Kidney (tissue), 22 donors: ENCODE measurements at places on chromosomes 3 and 15.

DNA sequence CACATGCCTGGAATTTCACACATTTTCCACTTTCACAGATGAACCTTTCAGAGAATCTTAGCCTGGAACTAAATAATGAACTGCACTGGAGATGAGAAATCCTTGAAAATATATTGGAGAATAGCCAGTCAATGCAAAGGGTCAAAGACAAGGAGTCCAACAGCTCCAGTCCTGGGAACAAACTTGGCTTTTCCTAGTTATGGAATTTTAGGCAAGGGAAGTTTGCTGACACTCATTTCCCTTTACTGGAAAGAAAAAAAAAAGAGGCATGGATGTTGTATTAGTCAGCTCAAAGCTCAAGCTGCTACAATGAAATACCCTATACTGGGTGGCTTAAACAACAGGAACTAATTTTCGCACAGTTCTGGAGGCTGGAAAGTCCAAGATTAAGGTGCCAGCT is 690.8 kb upstream of the ARPP21 start:
- no peak for DNase-seq

DNA sequence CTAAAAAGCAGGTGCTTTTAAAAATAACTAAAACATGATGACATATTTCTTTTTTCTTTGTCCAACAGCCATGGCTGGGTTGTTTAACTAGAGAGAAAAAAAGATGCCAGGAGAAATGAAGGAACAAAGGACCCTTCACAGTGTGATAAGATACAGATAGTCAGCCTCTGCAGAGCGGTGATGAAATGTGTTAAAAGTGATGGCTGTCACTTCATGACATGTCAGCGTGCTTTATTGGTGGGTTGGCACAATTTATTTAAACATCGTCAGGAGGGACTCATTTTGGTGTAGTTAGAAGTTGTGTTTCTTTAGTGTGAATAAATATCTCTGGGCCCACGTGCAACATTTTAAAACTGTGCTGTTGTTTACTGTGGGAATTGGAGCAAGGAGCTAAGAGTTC is 887.4 kb upstream of the CFAP20DC start:
- no peak for DNase-seq

DNA sequence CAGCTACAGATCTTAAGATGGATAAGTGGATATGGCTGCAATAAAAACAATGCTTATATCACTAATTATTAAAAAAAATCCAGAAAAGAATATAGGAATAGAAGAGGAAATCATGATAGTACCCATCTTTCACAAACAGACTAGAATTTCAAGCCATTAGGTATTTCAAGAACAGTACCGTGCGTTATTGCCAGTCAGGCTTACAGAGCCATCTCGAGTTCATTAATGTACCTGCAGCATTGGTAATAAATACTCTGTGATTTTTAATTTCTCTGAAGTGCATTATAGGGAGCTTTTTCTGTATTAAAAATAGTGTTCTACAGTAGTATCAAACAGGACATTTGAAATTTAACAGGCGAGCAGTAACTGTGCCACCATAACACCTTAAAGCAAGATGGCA is 35.7 kb downstream of the ST3GAL6 start:
- no peak for DNase-seq

DNA sequence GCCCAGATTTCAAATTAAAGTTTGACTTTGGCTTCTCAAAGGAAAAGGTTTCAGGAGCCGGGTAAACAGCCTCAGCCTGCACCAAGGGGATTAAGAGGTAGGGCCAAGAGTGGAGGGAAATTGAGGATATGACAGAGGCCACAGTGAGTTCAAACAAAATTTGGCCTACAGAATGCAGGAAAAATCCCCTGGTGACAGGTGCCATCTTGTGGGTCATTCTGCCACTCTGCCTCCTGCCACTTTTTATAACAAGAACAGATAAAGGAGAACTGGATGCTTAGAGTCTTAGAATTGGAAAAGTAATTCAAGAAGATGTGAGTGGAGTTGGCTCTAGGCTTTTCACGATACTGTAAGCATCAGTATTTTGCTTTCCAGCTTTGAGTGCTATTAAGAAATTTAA is 253.2 kb downstream of the NR2F2 start:
- DNase-seq, result no peak

DNA sequence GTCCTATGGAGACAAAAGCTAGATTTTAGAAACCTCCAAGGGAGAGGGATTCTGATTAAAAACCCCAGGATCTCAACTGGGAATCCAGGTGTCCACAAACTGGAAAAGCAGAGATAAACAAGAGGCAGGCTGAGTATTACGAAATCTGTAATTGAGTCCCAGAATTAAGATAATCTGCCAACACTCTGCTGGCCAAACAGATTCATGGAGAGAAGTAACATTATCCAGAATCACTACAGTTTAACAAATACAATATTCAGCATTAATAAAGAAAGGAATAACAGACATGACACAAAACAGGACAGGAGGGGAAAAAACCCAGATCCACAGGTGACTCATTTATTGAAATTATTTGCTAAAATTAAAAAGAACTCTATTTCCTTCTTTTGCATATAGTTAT is 227.2 kb upstream of the NANOGP8 start:
- no peak for DNase-seq

- no peak for DNase-seq
These were observed 32.7 kb upstream of the ZBTB38 start for GRCh38 chr3:141335531-141336061.

DNA sequence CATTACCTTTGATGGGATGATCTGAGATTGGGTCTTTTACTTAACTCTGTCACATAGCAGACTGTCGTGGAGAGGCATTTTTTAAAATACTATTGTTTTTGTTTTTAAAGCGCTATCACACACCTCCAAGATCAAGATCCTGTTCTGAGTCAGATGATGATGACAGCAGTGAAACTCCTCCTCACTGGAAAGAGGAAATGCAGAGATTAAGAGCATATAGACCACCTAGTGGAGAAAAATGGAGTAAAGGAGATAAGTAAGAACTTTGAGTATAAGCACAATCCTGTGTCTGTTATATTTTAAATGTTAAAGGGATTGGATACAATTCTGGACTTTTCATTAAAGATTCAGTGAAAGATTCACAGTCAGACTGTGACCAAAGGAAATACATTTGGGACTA is 18.4 kb upstream of the ZBTB47 start:
- DNase-seq, result no peak

GRCh38 chr3:189724356-189724755 is 93.2 kb downstream of the TP63 start:
- DNase-seq, result peak; percentile 20

DNA sequence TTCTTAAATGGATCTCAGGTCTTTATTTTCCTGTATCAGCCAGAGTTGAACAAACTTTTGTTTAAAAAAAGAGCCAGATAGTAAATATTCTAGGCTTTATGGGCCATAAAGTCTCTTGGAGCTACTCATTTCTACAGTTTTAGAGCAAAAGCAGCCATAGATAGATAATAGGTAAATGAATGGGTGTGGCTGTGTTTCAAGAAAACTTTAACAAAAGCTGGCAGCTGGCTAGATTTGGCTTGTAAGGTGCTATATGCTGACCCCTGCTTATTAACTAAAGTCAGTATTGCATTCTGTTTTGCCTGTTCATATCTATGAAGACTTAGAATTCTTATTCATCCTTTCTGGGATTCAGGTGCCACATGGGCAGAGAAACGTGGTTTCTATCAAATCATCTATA is 29.0 kb downstream of the MFN1 start:
- no peak for DNase-seq

DNA sequence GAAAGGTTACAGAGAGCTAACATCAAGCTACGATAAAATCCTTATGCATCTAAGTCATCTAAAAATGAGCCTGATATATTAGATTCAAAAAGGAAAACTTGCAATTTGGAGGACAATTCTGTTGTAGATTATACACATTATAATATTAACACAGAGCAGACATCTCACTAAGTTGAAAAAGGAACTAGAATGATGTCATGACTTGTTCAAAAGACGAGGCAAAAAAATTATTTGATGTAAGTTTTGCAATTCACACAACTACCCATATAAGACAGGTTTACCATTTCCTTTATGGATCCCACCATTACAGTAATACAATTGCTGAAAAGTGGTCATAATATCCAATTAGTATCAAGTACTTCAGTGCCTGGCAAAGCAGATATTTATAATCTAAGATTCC is 15.9 kb downstream of the SATB1 start:
- DNase-seq, result no peak

GRCh38 chr3:95297581-95297980 is 1234.7 kb downstream of the NSUN3 start:
- no peak for DNase-seq

GRCh38 chr3:4741404-4742307 is 237.6 kb upstream of the BHLHE40 start:
- DNase-seq, result no peak
